ENCODE measurements at places on chromosomes 7 and 10. TPM values are rescaled to one million over a fixed set of nuclear protein-coding genes. Genes with fewer than 3 reads are reported as not detected.

DNA sequence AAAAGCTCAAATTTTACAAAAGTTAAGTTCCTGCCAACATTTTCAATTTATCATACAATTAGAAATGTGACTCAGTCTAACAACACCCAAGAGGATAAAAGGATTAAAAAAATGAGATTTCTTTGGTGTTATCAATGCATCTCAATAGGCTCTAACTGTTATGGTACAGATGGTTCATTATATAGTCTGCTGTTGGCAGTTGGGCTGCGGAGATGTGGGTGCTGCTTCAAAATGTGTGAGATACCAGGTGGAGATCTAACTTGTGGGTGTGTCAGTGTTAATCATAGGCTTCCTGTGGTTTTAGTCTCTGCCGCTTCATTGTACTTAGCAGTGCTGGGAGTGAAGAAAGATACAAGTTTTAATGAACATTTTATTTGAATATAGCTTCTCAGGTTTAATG, 231.2 kb downstream of the EXOC4 start:
- DNase-seq: peak; percentile 46
- H3K27ac ChIP-seq: peak overlapping the region; percentile 26
- H3K36me3 ChIP-seq: no peaks in the 10 kb centered on the region
- H3K4me1 ChIP-seq: peaks cover 21% of the 10 kb centered on the region
- H3K27me3 ChIP-seq: no peaks in the 10 kb centered on the region

The DPP6 gene
- not detected for total RNA-seq

DNA sequence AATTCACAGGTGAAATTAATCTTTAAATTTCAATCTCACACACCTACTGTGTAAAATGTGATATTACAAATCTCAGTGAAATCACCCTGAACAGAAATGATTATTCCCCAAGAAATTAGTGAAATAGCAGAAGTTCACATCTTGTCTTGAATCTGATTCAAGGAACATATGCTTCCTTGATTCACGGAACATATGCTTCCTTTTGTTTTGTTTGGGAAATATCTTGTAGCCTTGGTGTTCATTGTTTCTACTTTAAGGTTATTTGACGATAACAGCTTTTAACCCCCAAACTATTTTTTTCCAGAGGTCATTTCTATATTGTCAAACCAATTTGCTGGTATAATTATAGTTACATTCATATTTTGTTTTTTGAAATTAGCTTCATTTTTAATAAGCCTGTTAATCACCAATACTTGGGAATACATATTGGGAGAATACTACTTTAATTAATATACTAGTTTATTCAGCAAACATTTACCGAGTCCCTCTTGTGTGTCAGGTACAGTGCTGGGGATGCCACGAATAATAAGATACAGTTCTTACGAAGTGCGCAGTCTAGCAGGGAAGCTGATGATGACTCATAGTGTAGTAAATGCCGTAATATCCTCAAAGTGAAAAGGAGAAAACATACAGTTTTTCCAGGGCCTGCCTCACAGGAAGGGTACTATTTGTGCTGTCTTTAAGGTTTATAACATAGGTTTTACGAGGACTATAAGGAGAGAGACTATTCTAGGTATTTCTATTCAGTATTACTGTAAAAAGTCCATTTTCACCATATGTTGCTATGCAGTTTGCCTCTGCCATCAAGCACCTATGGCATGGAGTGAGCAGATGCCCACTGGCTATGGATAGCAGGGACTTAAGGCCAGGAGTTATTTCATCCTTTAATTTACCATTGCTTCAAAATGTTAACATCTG, 32.5 kb downstream of the PRKAR2B start:
- no peaks in the 10 kb centered on the region for H3K27me3 ChIP-seq
- no peak for DNase-seq
- no peaks in the 10 kb centered on the region for H3K36me3 ChIP-seq
- no peak overlapping the region for H3K27ac ChIP-seq
- H3K4me1 ChIP-seq: no peaks in the 10 kb centered on the region

DNA sequence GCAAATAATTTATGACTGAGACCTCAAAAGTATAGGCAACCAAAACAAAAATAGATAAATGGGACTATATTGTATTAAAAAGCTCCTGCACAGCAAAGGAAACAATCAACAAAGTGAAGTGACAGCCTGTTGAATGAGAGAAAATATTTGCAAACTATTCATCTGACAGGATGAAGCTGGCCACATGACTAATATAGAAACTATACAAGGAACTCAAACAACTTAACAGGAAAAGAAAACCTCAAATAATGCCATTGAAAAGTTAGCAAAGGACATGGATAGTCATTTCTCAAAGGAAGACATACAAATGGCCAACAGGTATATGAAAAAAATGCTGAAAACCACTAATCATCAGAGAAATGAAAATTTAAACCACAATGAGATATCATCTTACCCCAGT, 245.1 kb downstream of the STK31 start:
- no peaks in the 10 kb centered on the region for H3K36me3 ChIP-seq
- H3K4me3 ChIP-seq: no peak overlapping the region
- H3K27ac ChIP-seq: no peak overlapping the region
- no peaks in the 10 kb centered on the region for H3K27me3 ChIP-seq
- no peaks in the 10 kb centered on the region for H3K4me1 ChIP-seq

DNA sequence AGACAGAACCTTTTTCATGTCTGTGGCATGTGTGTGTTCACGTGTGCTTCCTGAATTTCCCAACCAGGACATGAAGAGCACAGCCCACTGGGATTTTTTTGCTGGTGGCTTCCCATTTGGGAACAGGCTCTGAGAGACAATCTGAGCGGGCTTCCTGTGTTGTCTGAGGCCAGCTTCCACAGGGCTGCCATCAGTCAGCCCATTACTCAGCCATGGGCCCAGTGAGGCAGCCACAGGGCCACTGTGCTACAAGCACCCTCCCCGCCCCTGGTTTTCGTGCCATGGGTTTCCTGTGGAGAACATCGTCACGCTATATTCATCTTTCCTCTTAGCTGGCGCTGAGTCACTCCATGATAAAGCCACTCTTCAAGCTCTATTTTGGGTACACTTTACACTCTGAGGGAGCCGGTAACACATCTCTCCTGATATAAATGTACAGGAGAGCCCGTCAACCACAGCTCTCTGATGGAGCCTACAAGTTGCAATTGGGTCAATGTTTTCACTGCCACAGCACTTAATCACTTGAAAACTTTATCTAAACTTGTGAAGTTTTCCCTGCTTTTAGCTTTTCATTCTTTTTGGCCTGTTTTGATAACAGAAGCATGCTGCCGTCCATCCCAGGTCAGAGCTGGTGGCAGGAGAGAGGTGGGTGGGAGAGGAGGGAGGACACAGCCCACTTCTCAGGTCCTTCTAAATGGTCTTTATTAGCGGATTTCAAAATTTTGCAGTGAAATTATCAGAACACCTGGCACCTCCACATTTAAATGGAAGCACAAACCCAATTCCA, 96.9 kb downstream of the HIPK2 start:
- H3K4me3 ChIP-seq: no peak overlapping the region
- H3K4me1 ChIP-seq: peaks cover 22% of the 10 kb centered on the region
- H3K27ac ChIP-seq: no peak overlapping the region
- H3K36me3 ChIP-seq: no peaks in the 10 kb centered on the region

- no peaks in the 10 kb centered on the region for H3K4me1 ChIP-seq
- no peaks in the 10 kb centered on the region for H3K36me3 ChIP-seq
- no peaks in the 10 kb centered on the region for H3K27me3 ChIP-seq
- no peak overlapping the region for H3K27ac ChIP-seq
- no peak overlapping the region for H3K4me3 ChIP-seq
- no peak for DNase-seq
Observed at GRCh38 chr10:15037691-15038090, 6.1 kb upstream of the OLAH start.

The PRKCQ gene
- 67.8 TPM for total RNA-seq

The PPP1R3C gene
- not detected for total RNA-seq

The MYPN gene
- not detected for total RNA-seq

DNA sequence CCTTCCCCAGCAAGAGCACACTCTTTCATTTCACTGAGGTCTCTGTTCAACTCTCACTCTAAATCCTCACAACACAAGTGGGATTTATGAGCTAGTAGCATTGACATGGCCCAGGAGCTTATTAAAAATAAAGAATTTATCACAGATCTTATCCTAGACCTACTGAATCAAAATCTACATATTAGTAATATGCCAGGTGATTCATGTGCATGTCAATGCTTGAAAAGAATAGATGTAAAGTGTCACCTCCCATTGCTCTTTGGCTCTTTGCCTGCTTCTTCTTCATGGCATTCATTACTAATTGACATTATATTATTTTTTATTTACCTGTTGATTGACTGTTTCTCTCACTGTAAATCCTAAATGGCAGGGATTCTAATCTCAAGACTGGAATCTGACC, 459.2 kb upstream of the LRRTM3 start:
- H3K36me3 ChIP-seq: no peaks in the 10 kb centered on the region
- no peak overlapping the region for H3K27ac ChIP-seq
- H3K27me3 ChIP-seq: no peaks in the 10 kb centered on the region
- H3K4me3 ChIP-seq: no peak overlapping the region

DNA sequence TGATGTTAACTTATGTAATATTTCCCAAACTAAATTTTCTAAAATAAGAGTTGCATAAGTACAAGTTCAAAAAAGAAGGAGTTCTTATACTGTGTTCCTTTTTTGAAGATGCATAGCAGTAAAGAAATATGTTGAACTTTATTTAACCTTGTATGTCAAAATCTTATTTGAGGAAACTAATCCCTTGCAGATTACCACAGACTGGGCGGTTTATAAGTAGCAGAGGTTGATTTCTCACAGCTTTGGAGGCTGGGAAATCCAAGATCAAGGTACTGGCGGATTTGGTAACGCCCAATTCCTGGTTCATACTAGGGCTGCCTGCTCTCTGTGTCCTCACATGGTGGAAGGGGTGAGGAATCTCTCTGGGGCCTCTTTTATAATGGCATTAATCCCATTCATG, 68.5 kb downstream of the GNAT3 start:
- H3K4me1 ChIP-seq: no peaks in the 10 kb centered on the region
- no peak overlapping the region for H3K4me3 ChIP-seq
- no peak for DNase-seq

GRCh38 chr10:7696545-7696944, 6.6 kb upstream of the ITIH2 start:
- no peaks in the 10 kb centered on the region for H3K36me3 ChIP-seq
- DNase-seq: no peak
- no peaks in the 10 kb centered on the region for H3K4me1 ChIP-seq
- H3K27me3 ChIP-seq: no peaks in the 10 kb centered on the region
- H3K4me3 ChIP-seq: no peak overlapping the region

The VGF gene
- 0.28 TPM for total RNA-seq

- no peaks in the 10 kb centered on the region for H3K36me3 ChIP-seq
- H3K4me3 ChIP-seq: peak overlapping the region; percentile 65
- peaks cover 26% of the 10 kb centered on the region for H3K4me1 ChIP-seq
- H3K27me3 ChIP-seq: no peaks in the 10 kb centered on the region
- no peak for DNase-seq
Observed at GRCh38 chr7:150447966-150448788, 2.3 kb upstream of the GIMAP8 start.

GRCh38 chr7:157526005-157526912, 189.5 kb downstream of the DNAJB6 start:
- no peak for DNase-seq
- no peak overlapping the region for H3K27ac ChIP-seq
- H3K27me3 ChIP-seq: no peaks in the 10 kb centered on the region
- H3K4me1 ChIP-seq: no peaks in the 10 kb centered on the region
- no peak overlapping the region for H3K4me3 ChIP-seq
- no peaks in the 10 kb centered on the region for H3K36me3 ChIP-seq

GRCh38 chr7:97027427-97028234, 3.0 kb upstream of the DLX5 start:
- no peaks in the 10 kb centered on the region for H3K27me3 ChIP-seq
- H3K4me3 ChIP-seq: peak overlapping the region; percentile 46
- H3K36me3 ChIP-seq: no peaks in the 10 kb centered on the region
- H3K4me1 ChIP-seq: peaks cover 18% of the 10 kb centered on the region
- DNase-seq: peak; percentile 67

GRCh38 chr7:12729112-12729511, 41.7 kb downstream of the ARL4A start:
- no peaks in the 10 kb centered on the region for H3K36me3 ChIP-seq
- no peak overlapping the region for H3K4me3 ChIP-seq
- H3K4me1 ChIP-seq: peaks cover 13% of the 10 kb centered on the region
- H3K27me3 ChIP-seq: no peaks in the 10 kb centered on the region

DNA sequence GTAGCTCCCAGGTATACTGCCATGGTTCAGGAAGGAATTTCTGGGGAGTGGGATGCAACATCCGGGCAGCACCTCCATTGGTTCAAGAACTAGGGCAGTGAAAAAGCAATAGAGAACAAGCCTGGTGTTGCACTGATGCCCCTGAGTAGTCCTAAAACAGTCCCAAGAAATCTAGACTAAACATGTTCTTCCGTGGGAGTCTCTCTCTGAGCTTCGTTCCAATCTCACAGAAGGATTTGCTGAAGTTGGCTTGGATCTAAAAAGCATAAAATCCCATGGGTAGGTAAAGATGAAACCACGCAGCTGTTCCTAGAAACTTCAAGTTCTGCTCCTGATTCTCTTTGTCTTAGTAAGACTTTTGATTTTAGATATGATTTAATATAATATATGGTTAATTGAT, 154.5 kb downstream of the PLXDC2 start:
- DNase-seq: no peak
- no peaks in the 10 kb centered on the region for H3K27me3 ChIP-seq

DNA sequence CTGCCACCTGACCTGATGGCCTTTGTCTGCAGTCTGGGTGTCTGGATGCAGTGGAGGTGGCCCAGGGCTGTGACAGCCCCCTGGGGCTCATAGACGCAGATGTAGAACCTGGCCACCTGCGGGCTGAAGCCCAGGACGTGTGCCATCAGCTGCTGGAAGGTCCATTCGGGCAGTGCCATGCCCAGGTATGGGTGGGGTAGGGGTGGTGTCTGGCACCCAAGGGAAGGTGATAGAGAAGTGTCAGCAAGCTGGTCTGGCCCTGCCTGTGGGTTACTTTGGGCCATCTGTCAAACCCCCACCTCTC, 6.1 kb upstream of the ZNF467 start:
- H3K27me3 ChIP-seq: no peaks in the 10 kb centered on the region
- H3K4me3 ChIP-seq: no peak overlapping the region
- no peaks in the 10 kb centered on the region for H3K36me3 ChIP-seq
- H3K27ac ChIP-seq: no peak overlapping the region
- no peak for DNase-seq
- H3K4me1 ChIP-seq: peaks cover 3% of the 10 kb centered on the region

DNA sequence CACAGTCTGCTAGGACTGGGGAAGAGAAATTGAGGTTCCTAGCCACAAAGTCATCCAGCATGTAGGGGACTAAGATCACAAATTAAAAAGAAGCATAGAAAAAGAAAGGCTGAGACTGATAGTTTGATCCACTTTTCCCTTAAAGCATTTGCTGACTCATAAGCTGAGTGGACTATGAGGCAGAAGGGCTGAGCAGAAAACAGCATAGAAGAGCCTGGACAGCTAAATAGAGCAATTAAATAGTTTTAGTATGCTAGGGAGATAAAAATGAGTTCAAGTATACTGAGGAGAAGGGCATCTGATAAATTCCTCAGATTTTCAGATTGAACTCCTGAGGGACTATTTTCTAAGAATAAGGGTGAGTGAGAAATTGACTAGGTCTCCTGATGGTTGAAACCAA, 155.9 kb upstream of the EGR2 start:
- no peaks in the 10 kb centered on the region for H3K36me3 ChIP-seq
- no peak for DNase-seq
- H3K27ac ChIP-seq: no peak overlapping the region
- no peaks in the 10 kb centered on the region for H3K27me3 ChIP-seq

GRCh38 chr7:1698201-1698600, 28.1 kb downstream of the ELFN1 start:
- H3K4me1 ChIP-seq: no peaks in the 10 kb centered on the region
- no peak overlapping the region for H3K27ac ChIP-seq
- H3K36me3 ChIP-seq: no peaks in the 10 kb centered on the region
- H3K27me3 ChIP-seq: no peaks in the 10 kb centered on the region

- H3K36me3 ChIP-seq: no peaks in the 10 kb centered on the region
- H3K27ac ChIP-seq: no peak overlapping the region
- no peaks in the 10 kb centered on the region for H3K27me3 ChIP-seq
- DNase-seq: no peak
Observed at GRCh38 chr7:54833001-54833467, 74.0 kb upstream of the SEC61G start.

All from naive thymus-derived CD4-positive, alpha-beta T cell (primary cell).